ENCODE measurements at places on chromosomes 7 and 10. TPM values are rescaled to one million over a fixed set of nuclear protein-coding genes. Genes with fewer than 3 reads are reported as not detected.

DNA sequence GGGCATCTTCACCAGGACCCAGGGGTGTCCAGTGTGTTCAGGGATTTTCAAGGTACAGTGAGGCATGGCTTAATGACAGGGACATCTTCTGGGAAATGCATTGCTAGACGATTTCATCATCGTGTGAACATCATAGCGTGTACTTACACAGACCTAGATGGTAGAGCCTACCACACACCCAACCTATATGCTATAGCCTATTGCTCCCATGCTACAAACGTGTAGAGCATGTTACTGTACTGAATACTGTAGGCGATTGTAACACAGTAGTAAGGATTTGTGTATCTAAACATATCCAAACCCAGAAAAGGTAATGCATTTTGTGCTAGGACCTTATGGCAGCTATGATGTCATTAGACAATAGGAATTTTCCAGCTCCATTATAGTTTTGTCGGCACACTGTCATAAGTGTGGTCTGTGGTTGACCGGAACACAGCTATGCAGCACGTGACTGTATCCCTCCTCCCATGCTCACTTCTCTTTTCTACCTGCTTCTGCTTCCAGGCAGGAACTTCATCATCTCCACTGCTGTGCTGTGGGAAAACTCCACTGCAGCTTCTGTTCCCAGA is 416.2 kb upstream of the NFE2L3 start:
- no peak for DNase-seq

- peak; percentile 89 for DNase-seq
These were observed 456.8 kb upstream of the KLF6 start for GRCh38 chr10:4241724-4242345.

Gene FAM131B
- 1.8 TPM for polyA plus RNA-seq

DNA sequence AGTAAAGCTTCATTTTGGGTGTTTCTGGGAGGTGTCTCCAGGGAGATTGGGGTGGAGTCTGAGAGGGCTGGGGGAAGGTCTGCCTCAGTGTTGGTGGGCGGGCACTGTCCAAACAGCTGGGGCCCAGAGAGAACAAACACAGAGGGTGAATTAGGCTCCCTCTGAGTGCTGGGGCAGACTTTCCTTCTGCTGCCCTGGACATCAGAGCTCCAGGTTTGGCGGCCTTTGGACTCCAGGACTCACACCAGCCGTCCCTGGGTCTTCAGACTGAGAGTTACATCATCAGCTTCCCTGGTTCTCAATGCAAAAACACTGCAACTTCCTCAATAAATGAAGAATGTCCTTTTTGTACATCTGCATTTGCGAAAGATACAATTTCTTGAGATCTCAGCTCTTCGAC is 427.4 kb downstream of the PTPRN2 start:
- DNase-seq = no peak

Gene TAS2R41
- not detected for polyA plus RNA-seq

GRCh38 chr7:55018361-55019190 is at the start of gene EGFR:
Gene EGFR (plus strand): TSS chr7:55019017. CDS start chr7:55019278, 261 bp downstream.
- peak; percentile 64 for DNase-seq

All from endothelial cell of umbilical vein (primary cell).